ENCODE measurements at places on chromosomes 16 and 17.

DNA sequence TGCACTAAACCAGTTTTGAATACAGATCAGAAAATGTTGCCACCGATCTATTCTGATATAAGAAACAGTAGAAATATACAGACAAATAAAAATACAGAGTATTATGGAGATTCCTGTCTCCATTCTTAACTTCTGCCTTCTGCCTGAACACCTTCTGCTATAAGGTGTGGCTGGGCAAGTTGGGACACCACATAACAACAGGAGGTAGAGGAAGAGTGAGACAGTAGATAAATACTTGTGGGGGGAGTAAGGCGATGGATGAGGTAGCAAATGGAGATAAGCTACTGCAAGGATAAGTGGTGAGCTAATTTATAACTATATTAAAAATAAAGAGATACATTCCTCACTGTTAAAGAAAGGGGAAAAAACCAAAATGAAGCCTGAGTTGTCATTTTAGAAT is 143.7 kb downstream of the CDH8 start:
- DNase-seq: no peak

GRCh38 chr17:72465191-72466024 is 344.6 kb downstream of the SOX9 start:
- DNase-seq: no peak

- DNase-seq: peak; percentile 37
Observed at GRCh38 chr17:28901866-28902818, 737 bp downstream of the DHRS13 start.

- no peak for DNase-seq
Observed at GRCh38 chr17:68694791-68695485, 93.8 kb upstream of the FAM20A start.

GRCh38 chr16:65600629-65601028 is 478.8 kb upstream of the CDH11 start:
- no peak for DNase-seq

DNA sequence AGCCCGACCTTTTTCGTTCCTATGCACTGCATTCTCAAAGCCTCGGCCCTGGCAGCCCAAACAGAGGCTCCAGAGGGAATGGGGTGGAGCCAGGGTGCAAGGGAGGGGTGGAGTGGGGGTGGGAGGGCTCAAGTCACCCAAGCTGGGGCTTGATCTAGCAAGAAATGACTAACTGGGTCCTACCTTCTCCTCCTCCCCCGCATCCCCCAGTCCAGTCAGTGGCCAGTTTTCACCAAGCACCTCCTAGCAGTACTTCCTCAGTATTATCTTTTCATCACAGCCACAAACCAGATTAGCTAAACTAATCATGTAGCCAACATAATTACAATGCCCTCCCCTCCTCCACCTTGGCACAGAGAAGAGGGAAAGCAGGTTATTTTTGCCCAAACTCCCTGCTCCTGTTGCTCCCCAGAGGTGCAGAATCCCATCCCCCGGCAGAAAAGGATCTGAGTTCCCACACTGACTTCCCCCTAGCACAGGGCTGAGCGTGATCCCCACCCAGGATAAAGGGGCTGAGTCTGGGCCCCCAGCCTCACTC is 2.2 kb downstream of the JUP start:
- DNase-seq: no peak

- DNase-seq: no peak
Observed at GRCh38 chr16:11691235-11691634, 23.0 kb downstream of the SNN start.

GRCh38 chr17:65143889-65144604 is 6.9 kb downstream of the RGS9 start:
- no peak for DNase-seq
